ENCODE measurements at places on chromosomes 3 and 15.

DNA sequence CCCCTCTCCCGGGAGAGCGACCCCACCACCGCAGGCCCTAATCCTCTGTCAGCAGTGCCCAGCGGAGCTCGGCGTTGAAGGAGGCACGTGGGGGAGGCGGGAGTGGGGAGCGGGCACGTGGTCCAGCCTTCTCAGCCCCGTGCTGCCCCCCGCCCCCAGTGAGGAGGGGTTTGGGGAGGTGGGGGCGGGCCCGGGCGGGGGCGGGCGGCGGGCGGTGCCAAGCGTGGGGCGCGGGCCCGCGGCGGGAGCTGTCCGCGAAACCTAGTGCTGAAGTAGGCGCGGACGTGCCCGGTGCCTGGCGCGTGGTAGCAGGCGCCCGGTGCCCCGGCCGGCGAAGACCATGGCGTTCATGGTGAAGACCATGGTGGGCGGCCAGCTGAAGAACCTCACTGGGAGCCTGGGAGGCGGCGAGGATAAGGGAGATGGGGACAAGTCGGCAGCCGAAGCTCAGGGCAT is at the start of gene CPLX3:
TSS of gene CPLX3 (plus strand) at position 264 of the 456 bp plus-strand sequence. CDS start at position 341, 77 bp downstream.
- peak; percentile 62 for DNase-seq

DNA sequence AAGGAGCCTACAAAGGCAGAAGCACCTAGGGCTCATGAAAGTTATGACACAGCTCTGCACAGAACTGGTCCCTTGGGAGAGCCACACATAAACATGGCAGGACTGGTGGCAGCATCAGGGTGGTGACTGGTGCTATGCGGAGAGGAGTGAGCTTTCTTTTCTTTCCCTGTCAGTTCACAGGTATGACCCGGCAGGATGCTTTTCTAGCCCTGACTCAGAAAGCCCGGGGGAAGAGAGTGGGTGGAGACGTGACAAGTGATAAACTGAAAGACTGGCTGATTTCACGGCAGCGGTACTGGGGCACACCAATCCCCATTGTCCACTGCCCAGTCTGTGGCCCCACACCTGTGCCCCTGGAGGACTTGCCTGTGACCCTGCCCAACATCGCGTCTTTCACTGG is 103.0 kb downstream of the LARS2 start:
- DNase-seq: no peak

- DNase-seq: no peak
Observed at GRCh38 chr3:46705751-46706552, 4.8 kb downstream of the TMIE start.

DNA sequence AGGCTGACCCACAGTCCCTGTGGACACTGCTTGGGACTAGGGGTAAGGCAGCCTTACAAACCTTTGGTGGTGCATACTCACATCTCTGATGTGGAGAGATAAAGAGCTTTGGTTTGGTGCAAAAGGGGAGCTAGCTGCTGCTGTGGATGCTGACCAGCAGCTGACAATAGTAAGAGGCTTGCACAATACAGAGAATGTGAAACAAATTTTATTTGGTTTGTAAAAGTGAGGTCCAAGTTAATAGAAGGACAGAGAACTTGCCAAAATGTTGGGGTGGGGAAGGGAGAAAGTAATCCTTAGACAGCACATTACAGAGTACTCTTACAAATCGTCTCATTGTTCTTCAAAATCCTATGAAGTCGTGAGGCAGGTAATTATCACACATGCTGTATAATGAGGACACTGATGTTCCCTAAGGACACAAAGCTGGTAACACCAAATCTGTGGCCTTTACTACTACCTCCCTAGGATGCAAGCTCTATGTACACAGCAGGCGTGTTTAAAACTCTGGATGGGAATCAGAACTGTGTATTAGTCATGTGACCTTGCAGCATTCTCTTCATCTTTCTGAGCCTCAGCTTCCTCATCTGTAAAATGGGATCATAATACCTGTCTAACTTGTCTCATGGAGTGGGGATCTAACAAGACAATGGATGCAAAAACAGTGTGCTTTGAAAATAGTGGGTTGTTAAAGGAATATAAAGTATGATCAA is 21.6 kb downstream of the ARHGAP31 start:
- DNase-seq: no peak

DNA sequence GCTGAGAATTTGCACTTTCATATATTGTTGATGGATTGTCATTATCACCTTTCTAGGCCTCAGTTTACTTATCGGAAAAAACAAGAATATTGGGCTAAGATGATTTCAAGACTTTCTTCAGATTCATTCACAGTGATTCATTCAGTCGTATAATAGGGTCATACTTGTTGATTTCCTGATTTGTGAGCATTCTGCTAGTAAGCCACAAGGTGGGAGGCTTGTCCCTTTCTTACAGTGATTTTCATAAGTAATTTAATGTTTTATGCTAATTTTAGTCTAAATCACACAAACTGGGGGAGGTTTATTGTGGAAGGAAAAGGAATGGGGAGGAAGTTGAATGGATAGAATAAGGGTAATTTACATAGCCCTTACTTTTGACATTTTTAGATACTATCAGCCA is 126.8 kb upstream of the GOLGA6L4 start:
- DNase-seq: no peak

Measured in hematopoietic multipotent progenitor cell (in vitro differentiated cells).